ENCODE measurements at places on chromosomes 12 and 14. TPM values are rescaled to one million over a fixed set of nuclear protein-coding genes. Genes with fewer than 3 reads are reported as not detected.

CEP83 gene
- 8.9 TPM for total RNA-seq

ETFRF1 gene
- total RNA-seq, result 12.0 TPM

PRIM1 gene
- total RNA-seq, result 34.0 TPM

OTX2 gene
- total RNA-seq, result not detected

CLEC4C gene
- not detected for total RNA-seq

OXA1L gene
- total RNA-seq, result 164 TPM

TDP1 gene
- total RNA-seq, result 16.7 TPM

FGF6 gene
- total RNA-seq, result not detected

SLC6A13 gene
- 0.33 TPM for total RNA-seq

CABP1 gene
- total RNA-seq, result 0.22 TPM

SYNE3 gene
- 0.50 TPM for total RNA-seq

FITM1 gene
- total RNA-seq, result 0.07 TPM

NRXN3 gene
- total RNA-seq, result 0.75 TPM

PPM1A gene
- total RNA-seq, result 38.4 TPM

PZP gene
- not detected for total RNA-seq

FGF23 gene
- total RNA-seq, result not detected

RD3L gene
- not detected for total RNA-seq

VASH1 gene
- 4.2 TPM for total RNA-seq

NEK9 gene
- total RNA-seq, result 33.6 TPM

All from A549 treated with CORT108297 at 1 μM for 4 hours (cell line).